A549 treated with CORT108297 at 1 μM for 4 hours (cell line): ENCODE measurements at places on chromosomes 16 and 17. TPM values are rescaled to one million over a fixed set of nuclear protein-coding genes. Genes with fewer than 3 reads are reported as not detected.

RAB11FIP4 gene
- 1.2 to 2.0 TPM (median 1.7 TPM) in 5 replicates for total RNA-seq

KRT9 gene
- not detected in 5 replicates for total RNA-seq

SLC4A1 gene
- 0.01 TPM in 1 of 5 replicates, not detected in the others for total RNA-seq

TPSG1 gene
- 0.08 to 0.24 TPM (median 0.13 TPM) in 3 of 5 replicates, not detected in the others for total RNA-seq

OR1F1 gene
- 0.24 to 0.60 TPM (median 0.40 TPM) in 5 replicates for total RNA-seq

ODAD4 gene
- total RNA-seq = 1.2 to 1.7 TPM (median 1.4 TPM) in 5 replicates

SGSH gene
- total RNA-seq = 16.1 to 28.5 TPM (median 25.6 TPM) in 5 replicates

FOXO3B gene
- total RNA-seq = 3.0 to 4.9 TPM (median 4.4 TPM) in 5 replicates

ZSCAN10 gene
- total RNA-seq = 0.03 to 0.05 TPM in 2 of 5 replicates, not detected in the others

IRX5 gene
- total RNA-seq = 1.3 to 2.5 TPM (median 2.1 TPM) in 5 replicates

OTOP2 gene
- 0.05 to 0.08 TPM (median 0.05 TPM) in 4 of 5 replicates, not detected in the other for total RNA-seq
